ENCODE measurements at places on chromosomes 7 and 10. TPM values are rescaled to one million over a fixed set of nuclear protein-coding genes. Genes with fewer than 3 reads are reported as not detected.
A peak's percentile ranks its signal among the peaks of the same experiment; 100 is the strongest.

GRCh38 chr10:80139265-80139664 is 6.7 kb downstream of the PLAC9 start:
- no peaks in the 10 kb centered on the region for H3K27me3 ChIP-seq
- DNase-seq: no peak
- H3K4me1 ChIP-seq: peaks cover 9% of the 10 kb centered on the region
- no peak overlapping the region for H3K27ac ChIP-seq
- no peaks in the 10 kb centered on the region for H3K36me3 ChIP-seq

DNA sequence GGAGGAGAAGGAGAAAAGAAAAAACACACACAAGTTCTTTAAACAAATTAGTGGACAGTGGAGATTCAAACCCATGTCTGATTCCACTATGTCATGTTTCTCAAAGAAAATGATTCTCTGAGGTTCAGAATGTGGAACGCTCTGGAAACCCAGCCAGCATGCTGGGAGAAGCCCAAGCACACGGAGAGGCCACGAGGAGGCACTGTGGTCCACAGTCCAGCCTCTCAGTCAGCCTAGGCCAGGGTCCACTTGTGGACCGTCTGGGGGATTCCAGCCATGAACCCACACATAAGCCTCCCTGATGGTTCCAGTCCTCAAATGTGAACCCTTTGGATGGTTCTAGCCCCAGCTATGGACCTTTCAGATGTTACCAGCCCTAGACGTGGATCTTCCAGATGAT is 73.4 kb downstream of the CAV1 start:
- no peak overlapping the region for H3K4me3 ChIP-seq
- H3K36me3 ChIP-seq: no peaks in the 10 kb centered on the region
- H3K27me3 ChIP-seq: no peaks in the 10 kb centered on the region
- no peak overlapping the region for H3K27ac ChIP-seq
- DNase-seq: no peak

DNA sequence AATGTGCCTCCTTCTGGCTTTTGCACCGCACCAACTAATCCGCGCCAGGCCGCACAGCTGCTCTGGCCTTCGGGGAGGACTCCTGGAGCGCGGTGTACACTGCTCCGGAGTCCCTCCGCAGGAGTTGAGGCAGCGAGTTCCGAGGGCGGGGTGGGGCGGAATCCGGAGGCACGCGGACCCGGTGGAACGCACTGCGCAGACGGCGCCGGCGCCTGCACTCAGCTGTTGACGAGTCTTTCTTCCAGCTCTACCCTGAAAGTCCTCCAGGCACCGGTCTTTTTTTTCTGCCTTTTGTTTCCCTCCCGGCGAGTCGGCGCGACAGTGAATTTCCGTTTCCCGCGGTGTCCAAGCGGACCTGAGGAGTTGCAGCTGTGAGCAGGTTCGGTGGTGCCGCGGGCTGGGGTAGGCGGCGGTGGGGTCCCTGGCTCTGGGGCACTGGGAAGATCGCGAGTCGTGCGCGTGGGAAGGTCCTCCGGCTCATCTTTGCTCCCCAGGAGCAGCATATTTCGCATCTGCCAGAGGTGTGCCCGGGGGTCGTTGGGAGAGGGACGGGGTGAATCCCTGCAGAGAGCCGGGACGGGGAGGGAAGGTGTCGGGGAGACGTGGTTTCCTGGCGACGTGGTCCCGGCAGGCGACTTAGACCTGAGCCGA is 44.1 kb downstream of the SFTPD start:
- peaks cover 20% of the 10 kb centered on the region for H3K27me3 ChIP-seq
- H3K36me3 ChIP-seq: no peaks in the 10 kb centered on the region
- H3K4me3 ChIP-seq: peak overlapping the region; percentile 39
- H3K4me1 ChIP-seq: peaks cover 13% of the 10 kb centered on the region
- no peak for DNase-seq

- H3K4me3 ChIP-seq: no peak overlapping the region
- H3K27me3 ChIP-seq: no peaks in the 10 kb centered on the region
- no peaks in the 10 kb centered on the region for H3K36me3 ChIP-seq
These were observed 6.1 kb upstream of the SLC25A13 start for GRCh38 chr7:96328016-96328415.

- H3K36me3 ChIP-seq: no peaks in the 10 kb centered on the region
- no peak for DNase-seq
- no peak overlapping the region for H3K4me3 ChIP-seq
These were observed 400.3 kb upstream of the ADARB2 start for GRCh38 chr10:2137549-2138174.

GRCh38 chr10:101061624-101062231 is at the start of gene KAZALD1:
TSS of gene KAZALD1 (plus strand) at chr10:101061989. CDS start at chr10:101062593, 604 bp downstream.
- no peaks in the 10 kb centered on the region for H3K36me3 ChIP-seq
- H3K4me1 ChIP-seq: peaks cover 47% of the 10 kb centered on the region
- DNase-seq: no peak
- peak within 1 kb of the TSS; percentile 81 for H3K27ac ChIP-seq
- H3K4me3 ChIP-seq: peak within 1 kb of the TSS; percentile 82
- peaks cover 35% of the 10 kb centered on the region for H3K27me3 ChIP-seq

DNA sequence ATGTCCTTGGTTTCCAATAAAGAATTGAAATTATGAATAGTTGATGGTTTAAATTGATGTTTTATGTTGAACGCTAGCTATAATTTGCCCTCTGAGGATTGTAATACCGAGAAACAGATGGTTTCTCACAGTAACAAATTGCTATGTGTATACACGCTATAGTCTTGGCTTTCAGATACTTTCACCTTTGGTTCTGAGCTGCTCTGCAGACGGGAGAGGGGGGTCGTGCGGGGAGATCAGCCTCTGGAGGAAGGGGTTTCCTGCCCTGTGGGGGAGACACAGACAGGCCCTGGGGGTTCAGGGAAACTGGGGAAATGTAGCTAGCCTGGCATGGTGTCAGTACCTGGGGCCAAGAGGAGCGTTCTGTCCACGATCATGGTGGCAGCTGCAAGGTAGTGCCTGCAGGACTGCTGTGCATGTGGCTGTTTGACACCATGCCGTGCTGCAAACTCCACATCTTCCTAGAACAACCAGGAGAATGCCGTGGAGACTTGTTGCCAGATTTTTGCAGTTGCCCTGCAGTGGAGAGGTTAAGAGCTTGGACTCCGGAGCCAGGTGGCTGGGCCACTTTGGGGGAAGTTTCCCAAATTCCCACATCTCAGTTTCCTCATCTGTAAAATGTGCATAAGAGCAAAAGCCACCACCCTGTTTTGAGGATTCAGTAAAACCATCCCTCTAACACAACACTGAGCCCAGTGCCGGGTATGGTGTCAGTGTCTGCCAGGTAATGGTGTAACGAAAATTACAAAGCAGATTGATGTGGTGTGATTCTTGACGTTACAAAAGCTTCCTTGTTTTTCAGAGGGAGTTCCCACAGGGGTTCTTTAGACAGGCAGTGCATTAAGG is 167.9 kb downstream of the CUX1 start:
- DNase-seq: no peak
- no peaks in the 10 kb centered on the region for H3K36me3 ChIP-seq
- peaks cover 28% of the 10 kb centered on the region for H3K4me1 ChIP-seq
- no peak overlapping the region for H3K27ac ChIP-seq
- no peak overlapping the region for H3K4me3 ChIP-seq
- H3K27me3 ChIP-seq: no peaks in the 10 kb centered on the region

DNA sequence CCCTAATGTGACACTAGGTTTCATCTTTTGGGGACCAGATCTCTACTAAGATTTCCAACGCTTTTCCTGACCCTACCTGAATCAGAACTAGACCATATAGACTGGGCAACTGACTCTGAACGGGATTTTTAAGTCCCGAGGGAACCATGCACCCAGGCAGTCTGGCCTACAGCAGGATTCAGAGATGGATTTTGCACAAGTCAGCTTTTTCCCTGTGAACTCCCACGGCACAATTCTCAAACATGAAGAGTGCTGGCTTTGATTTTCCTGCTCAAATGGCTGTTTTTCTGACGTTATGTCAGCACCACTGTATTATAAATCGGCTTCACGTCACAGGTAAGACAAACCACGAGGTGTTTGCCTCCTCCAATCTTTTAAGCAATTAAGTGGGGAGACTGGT is 409.1 kb downstream of the TCERG1L start:
- H3K36me3 ChIP-seq: no peaks in the 10 kb centered on the region
- no peak for DNase-seq
- no peaks in the 10 kb centered on the region for H3K27me3 ChIP-seq
- no peak overlapping the region for H3K27ac ChIP-seq
- no peaks in the 10 kb centered on the region for H3K4me1 ChIP-seq

DNA sequence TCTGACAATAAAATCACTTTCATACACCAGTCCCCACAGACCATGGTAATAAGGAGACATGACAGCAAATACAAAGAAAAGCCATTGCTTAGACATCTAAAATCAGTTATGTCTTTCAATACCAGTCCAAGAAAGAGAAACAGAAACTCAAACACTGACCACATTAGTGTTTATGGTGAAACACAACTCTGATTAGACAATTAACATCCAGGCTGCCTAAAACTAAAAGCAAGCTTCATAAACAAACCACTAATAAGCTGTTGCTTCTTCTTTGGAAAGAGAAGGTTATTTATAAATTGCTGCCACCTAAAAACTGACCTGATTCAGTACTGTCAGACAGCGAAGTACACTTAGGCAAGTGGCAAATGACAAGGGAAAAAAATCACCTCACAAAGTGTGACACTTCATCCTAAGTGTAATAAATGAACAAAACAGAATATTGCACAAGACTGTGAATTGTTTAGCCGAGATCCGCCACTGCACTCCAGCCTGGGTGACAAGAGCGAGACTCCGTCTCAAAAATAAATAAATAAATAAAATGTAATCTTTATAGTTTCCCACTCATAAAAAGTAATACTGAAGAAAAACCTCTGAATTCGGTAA is 277.4 kb downstream of the PARD3 start:
- DNase-seq: no peak
- no peaks in the 10 kb centered on the region for H3K4me1 ChIP-seq
- H3K36me3 ChIP-seq: no peaks in the 10 kb centered on the region
- H3K27me3 ChIP-seq: no peaks in the 10 kb centered on the region

- no peaks in the 10 kb centered on the region for H3K36me3 ChIP-seq
- H3K27ac ChIP-seq: no peak overlapping the region
- H3K4me1 ChIP-seq: no peaks in the 10 kb centered on the region
- H3K27me3 ChIP-seq: no peaks in the 10 kb centered on the region
- no peak overlapping the region for H3K4me3 ChIP-seq
- DNase-seq: no peak
These were observed 20.5 kb downstream of the WNT2 start for GRCh38 chr7:117302396-117302795.

- no peaks in the 10 kb centered on the region for H3K27me3 ChIP-seq
- H3K4me1 ChIP-seq: peaks cover 29% of the 10 kb centered on the region
- no peak overlapping the region for H3K27ac ChIP-seq
- H3K4me3 ChIP-seq: no peak overlapping the region
- no peaks in the 10 kb centered on the region for H3K36me3 ChIP-seq
These were observed 26.1 kb downstream of the CALML3 start for GRCh38 chr10:5550621-5551530.

Gene SYT15
- 2.0 TPM for total RNA-seq

Gene TFR2
- total RNA-seq: 13.8 TPM

Gene ASB10
- not detected for total RNA-seq

Gene FAM25C
- total RNA-seq: not detected

Gene MTERF1
- total RNA-seq: 15.7 TPM

Gene COBL
- not detected for total RNA-seq

Gene TUBGCP2
- total RNA-seq: 81.8 TPM
